Heart right ventricle (tissue), 16 donors: ENCODE measurements at places on chromosomes 7 and 10. TPM values are rescaled to one million over a fixed set of nuclear protein-coding genes. Genes with fewer than 3 reads are reported as not detected.

DNA sequence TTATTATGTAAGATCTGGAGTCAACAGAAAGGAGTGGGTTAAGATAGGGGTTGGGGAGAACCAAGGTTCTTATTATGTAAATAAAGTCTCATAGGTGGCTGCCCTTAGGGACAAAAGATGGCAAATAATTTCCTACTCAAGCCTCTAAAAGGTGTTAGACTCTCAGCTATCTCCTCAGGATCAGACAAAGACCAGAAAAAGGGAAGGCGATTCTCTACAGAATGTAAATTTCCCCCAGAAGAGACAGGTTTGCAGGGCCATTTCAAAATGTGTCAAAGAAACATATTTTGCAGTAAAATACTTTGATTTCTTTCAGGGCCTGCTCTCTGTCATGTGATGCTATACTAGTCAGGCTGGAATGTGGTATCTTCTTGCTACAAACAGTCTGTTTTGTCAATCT, 80.3 kb downstream of the MICU1 start:
- DNase-seq: no peak

DNA sequence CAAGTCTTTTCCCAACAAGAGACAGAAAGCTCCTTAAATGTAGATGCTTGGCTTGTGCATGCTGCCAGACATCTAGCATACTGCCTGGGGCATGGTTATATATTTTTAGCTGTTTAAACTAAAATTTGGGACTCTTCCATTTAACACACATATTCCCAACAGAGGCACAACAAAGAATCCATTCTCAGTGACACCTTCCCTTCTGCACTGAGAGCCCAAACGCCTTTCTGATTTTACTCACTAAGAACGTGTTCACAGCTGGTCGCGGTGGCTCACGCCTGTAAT, 49.9 kb downstream of the CPVL start:
- DNase-seq: no peak

- peak; percentile 80 for DNase-seq
These were observed 305.3 kb upstream of the NFE2L3 start for GRCh38 chr7:25846722-25847121.

- no peak for DNase-seq
These were observed 207.7 kb upstream of the AHR start for GRCh38 chr7:17090751-17091150.

DNA sequence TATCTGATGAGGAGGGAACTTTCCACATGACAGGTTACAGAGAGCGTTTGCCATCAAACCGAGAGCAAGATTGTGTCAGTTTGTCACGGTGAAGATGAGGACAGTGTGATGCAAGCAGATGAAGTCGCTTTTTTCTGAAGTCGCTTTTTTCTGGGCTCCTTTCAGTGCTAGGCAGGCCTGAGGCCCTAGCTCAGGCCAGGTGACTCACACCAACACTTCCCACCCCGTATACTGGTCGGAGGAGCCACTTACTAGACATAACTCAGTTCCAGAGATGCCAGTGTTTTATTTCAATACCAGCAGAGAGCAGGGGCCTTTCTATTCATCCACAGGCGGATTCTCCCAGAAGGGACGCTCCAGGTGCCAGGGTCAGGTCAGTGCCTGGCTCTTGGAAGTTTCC, 58.9 kb downstream of the SFMBT2 start:
- DNase-seq: no peak

DNA sequence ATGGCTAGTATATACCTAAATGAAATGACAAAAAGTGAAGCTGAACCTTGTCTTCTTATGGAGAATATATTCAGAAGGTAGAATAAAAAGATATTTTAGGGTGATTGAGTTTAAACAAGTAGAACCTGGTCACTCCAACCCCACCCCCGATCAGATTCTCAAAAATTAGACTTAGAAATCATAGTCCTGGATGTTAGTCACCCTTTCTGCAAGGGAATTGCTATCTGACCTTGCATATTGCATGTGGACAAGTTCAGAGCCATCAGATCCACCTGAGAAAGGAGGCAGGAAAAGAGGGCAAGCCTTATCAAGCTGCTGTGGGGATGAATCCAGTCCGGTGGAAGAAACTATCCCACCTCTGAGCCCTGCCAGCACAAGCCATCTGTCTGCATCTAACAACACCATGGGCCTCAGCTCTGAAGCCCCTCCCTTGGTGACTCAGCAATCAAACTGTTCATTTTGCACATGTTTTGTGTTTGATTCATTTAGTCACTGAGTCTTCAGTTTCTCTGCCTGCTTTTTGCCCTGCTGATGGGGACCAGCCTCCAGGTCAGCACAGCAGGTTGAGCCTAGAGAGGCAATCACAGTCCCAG, 727.3 kb downstream of the AUTS2 start:
- DNase-seq: no peak

- no peak for DNase-seq
These were observed 314.8 kb upstream of the GRM3 start for GRCh38 chr7:86328801-86329433.

GRCh38 chr7:120421151-120421651, 148.2 kb downstream of the KCND2 start:
- no peak for DNase-seq

DNA sequence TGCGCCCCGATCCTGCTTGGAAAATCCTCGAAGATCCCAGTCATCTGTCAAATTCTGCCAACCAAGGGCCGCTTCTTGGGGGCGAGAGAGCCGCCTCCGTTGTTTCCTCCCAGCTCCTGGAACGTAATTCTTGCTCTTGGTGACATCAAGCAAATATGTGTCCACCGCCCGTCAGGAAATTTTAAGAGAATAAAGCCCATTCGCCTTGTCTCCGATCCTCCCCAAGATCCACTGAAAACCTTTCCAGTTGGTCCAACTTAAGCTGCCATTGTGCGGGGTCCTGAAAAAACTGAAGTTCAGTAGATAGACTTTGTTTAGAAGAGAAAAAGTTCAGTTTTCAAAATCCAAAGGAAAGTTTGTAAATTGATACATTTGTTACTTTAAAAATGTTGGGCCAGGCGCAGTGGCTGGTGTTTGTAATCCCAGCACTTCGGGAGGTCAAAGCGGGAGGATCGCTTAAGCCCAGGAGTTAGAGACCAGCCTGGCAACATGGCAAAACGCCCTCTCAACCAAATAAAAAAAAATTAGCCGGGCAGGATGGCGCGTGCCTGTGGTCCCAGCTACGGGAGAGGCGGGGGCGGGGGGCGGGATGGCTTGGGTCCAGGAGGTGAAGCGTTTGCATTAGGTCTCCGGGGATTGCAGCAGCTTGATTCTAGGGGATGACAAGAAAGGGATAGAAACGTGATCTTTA, 1.0 kb upstream of the ZNF800 start:
- DNase-seq: peak; percentile 13

DNA sequence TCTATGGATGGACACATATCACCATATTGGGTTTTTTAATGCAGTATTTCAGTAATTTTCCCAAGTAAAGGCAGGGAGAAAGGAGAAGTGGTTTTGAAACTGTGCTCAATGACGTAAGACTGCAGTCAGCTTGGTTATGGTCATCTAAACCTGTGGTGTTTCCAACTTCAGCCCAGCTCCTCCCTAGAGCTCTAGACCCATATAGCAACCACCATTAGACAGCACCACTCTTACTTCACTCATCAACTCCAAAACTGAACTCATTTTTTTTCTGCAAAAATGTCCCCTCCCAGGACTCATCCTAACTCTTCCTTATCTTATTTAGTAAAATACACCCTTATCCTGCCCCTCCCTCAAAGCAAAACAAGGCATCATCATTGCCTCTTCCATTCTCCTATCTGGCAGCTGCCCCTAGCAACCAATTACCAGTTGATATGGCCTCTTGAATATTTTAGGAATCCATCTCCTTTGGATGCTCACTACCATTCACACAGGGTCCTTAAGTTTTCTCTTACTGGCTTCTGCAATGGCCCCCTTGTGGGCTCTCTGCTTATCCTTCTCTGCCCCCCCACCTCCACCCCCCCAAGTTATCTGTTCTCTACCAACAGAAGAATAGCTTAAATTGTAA, 1.5 kb upstream of the RALA start:
- DNase-seq: no peak

DNA sequence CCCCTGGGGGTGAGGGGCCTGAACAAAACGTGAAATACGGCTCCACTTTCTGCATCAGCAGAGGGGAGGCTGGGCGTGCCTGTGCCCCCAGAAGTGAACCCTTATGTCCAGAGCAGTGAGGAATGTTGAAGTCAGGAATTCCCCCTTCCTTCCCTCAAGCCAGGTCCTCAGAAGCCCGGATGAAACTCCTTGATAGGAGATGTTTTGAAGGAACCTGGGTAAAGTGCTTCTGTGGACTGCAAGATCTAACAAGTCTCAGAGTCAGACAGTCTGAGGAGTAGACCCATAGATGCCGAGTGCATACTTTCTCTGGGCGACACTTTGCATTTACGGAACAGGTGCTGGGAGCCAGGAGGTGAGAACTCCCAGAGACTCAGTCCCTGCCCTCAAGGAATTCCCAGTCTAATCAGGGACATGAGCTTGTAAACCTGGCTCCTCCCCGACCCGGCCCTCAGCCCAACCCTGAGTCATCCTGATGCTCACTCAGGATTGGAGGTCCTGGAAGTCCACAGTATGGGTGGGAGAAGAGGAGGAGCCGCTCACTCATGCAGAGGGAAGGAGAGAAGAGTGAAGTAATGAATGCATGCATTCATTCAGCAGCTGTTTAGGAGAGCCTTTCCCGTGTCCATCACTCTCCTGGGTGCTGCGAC, 179.5 kb upstream of the ITGB1 start:
- no peak for DNase-seq

- no peak for DNase-seq
These were observed 96.2 kb downstream of the APBB1IP start for GRCh38 chr10:26534384-26534783.

DNA sequence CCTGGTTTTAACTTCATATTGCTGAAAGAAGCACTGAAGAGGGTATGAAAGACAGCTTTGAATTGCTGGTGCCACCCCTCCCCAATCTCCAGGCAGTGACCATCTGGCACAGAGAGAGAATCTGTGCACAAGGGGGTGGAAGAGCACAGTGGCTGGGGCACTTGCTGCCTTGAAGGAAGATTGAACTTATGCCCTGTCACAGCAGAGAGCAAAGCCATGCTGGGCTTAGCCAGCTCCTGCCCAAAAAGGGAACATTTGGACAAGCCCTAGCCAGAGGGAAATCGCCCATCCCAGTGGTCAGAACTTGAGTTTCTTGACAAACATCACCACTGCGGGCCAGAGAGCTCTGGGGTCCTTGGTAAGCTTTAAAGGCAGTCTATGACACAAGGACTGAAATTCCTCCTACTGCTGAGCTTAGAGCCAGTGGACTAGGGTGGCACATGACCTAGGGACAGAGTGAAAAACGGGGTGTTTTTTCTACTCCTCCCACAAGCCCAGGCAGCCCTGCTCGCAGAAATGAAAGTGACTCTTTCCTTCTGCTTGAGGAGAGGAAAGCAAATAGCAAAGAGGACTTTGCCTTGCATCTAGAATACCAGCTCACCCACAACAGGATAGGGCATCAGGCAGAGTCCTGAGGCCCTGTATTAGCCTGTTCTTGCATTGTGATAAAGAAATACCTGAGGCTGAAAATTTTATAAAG, 257.2 kb downstream of the CTNNA3 start:
- DNase-seq: no peak

- no peak for DNase-seq
These were observed 84.7 kb downstream of the DLG5 start for GRCh38 chr10:77841711-77842375.

DNA sequence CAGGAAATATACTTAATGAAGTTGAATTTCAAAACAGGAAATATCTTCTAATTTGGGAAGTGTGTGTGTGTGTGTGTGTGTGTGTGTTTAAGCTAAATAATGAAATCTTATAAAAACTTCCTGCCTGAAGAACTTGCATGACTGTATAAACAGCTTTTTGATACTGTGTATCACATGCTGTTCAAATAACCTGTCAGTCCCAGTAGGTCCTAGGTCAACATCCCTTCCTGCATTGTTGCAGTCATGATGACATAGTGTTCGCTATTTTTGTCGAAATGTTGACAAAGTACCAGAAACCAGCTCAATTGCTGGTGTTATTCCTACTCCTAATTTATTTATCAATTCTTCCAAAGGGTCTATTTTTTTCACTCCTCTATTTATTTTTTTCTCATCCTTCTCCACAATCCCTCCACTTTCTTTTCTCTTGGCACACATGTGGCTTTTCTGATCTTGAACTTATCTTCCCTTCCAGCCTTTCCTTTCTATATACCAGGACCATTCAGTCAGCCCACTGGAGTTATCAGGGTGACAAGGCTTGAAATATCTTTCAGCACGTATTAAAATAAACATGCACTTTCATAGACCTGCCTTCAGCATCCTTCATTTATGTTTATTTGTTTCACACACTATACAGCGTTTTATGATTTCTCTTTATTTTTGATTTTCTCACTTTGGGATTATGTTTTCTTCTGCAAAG, 115.8 kb downstream of the PLXDC2 start:
- peak; percentile 32 for DNase-seq

- DNase-seq: no peak
These were observed 1.8 kb upstream of the ACTR3C start for GRCh38 chr7:150325110-150325611.

DNA sequence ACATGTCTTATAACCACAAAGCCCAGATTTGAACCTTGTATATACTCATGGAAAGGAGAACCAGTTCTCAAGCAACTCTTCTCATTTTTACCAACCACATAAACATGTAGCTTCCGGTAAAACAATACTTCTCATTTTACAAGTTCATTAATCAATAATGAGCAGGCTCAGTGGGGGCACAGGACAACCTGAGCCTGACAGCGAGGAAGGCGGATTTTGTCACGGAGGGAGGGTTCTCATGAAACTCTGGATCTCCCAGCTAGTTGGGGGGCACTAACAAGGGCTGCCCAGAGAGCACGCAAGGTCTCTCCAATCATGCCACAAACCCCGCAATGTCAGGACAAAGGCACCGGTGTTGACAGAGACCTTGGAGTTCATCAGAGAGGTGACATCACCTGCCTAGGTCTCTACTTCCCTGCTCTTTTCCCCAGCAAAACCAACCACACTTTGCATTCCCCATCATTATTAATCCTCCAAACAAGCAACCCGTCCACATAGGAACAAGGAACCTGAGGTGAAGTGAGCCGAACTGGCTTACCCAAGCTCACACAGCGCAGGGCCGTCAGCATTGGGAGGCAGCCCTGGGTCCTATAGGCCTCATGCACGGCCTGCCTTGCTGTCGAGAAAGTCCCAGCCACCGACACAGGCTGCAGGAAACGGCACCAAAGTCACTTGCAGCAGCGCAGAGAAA, 192.1 kb upstream of the KLF14 start:
- no peak for DNase-seq

GRCh38 chr10:91123261-91123660, 97.2 kb upstream of the PCGF5 start:
- no peak for DNase-seq

Gene RELN
- total RNA-seq: 0.37 TPM

Gene CALY
- not detected for total RNA-seq

Gene TAC1
- total RNA-seq: not detected

Gene MYL7
- 1,876 TPM for total RNA-seq

Gene SFRP4
- 7.9 TPM for total RNA-seq

Gene GIMAP5
- 7.9 TPM for total RNA-seq

Gene GLUD1
- total RNA-seq: 117 TPM

Gene CFAP70
- total RNA-seq: 2.5 TPM

Gene CFTR
- 0.56 TPM for total RNA-seq

Gene TAS2R60
- not detected for total RNA-seq

Gene PPP1R9A
- 26.7 TPM for total RNA-seq

Gene ATG9B
- not detected for total RNA-seq
